ENCODE measurements at places on chromosomes 3 and 15.

GRCh38 chr3:177460047-177460446, 262.8 kb upstream of the TBL1XR1 start:
- DNase-seq = no peak

DNA sequence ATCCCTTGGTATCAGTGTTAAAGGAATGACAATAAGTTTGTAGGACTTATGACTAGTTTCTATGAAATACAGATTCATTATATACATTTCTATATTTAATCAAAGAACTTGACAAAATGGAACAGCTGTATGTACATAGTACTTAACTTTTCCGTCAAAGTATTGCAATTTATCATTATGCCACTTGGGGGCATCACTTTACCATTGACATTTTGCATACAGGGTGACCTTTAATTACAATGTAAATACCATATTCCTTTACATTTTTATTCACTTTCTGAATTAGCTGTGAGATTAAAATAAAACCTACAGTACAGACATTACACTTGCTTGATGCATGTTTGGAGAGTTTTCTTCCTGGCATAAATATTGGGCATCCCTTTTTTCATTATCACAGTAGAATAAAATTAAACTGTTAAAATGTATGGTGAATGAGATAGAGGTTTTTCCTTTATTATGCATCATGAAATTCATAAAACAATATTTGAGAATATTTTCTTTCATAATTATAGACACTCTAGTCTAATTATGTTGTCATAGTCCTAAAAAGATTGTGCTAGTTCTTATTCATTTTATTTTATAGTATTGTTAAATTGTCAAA, 6.9 kb downstream of the NEK11 start:
- no peak for DNase-seq

DNA sequence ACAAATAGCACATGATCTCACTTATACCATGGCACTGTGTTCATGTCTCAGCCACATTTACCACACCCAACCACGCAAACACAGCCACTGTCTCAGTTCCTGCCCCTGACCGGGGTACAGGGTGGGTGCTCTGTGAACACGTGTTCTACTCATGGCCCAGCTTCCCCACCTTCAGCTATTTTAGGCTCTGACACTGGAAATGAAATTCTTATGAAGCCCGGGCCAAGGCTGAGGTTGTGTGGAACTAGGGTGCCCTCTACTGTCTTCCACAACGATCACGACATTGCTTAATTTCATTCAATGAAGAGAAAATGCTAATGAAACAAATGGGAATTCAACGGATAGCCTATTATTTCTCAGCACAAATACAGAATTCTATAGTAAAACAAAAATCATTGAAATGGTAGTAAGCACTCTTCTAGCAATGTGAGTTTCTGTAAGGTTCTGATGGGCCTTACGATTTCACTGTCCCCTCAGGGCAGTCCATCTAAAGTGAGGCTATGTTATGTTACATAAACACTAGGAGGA, 2.1 kb upstream of the GABRA5 start:
- no peak for DNase-seq

DNA sequence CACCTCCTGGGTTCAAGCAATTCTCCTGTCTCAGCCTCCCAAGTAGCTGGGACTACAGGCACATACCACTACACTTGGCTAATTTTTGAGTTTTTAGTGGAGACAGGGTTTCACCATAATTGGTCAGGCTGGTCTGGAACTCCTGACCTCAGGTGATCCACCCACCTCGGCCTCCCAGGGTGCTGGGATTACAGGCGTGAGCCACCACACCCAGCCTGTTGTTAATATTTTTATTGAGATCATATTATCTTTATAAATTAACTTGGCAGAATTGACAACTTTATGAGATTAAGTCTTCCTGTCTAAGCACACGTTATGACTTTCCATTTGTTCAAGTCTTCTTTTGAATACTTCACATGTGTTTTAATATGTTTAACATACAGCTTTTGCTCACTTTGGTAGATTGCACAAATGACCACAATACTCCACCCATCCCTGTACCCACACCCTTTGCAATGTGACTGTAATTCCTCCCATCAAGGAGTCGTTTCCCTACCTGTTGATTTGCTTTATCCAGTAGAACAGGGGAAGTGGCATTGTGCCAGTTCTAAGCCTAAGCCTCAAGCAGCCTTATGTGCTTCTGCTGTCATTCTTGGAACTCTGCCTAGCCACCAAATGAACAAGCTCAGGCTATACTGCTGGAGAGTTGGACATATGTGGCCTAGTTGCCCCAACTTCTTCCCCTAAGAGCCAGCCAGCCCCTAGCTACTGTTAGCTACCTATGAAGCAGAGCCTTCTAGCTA, 8.2 kb downstream of the XYLB start:
- no peak for DNase-seq

GRCh38 chr3:184460276-184460675, 80.4 kb downstream of the CHRD start:
- DNase-seq = no peak

GRCh38 chr3:98406034-98406433, 15.6 kb downstream of the OR5K3 start:
- no peak for DNase-seq

- DNase-seq = no peak
These were observed 22.1 kb upstream of the CDIN1 start for GRCh38 chr15:36557364-36557763.

DNA sequence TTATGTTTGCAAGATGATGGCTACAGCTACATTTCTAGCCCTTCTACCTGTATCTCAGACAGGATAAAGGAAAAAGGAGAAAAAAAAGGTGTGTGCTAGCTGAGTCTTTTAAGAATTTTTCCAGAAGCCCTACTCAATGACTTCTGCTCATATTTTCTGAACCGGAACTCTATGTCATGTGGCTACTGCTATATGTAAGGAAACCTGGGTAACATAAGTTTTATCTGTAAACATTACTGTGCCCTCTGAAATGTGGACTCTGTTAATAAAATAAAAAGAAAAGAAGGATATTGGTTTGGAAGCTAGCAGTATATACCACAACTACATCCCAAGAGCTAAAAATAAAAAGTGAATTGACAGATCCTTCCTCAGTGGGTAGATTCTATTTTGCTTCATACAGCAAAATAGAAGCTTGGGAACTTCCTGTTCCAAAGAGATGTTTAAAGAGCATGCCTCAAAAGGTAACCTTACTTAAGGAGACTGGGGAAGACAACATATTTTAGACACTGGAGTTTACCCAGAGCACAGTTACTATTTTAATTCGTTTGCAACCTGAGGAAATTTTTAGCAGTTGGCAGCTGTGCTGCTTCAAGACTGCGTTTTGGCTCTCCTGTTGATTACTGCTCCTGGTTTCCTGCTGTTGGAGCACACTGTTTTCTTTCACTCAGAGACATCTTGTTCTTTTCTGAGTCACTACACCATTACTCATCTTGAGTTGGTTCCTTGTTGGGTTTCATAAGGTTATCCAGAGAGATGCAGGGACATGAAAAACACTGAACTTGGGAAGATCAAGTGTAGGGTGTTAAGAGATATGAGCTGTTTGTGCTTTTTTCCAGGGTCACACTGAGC, 280.7 kb downstream of the NFKBIZ start:
- no peak for DNase-seq

DNA sequence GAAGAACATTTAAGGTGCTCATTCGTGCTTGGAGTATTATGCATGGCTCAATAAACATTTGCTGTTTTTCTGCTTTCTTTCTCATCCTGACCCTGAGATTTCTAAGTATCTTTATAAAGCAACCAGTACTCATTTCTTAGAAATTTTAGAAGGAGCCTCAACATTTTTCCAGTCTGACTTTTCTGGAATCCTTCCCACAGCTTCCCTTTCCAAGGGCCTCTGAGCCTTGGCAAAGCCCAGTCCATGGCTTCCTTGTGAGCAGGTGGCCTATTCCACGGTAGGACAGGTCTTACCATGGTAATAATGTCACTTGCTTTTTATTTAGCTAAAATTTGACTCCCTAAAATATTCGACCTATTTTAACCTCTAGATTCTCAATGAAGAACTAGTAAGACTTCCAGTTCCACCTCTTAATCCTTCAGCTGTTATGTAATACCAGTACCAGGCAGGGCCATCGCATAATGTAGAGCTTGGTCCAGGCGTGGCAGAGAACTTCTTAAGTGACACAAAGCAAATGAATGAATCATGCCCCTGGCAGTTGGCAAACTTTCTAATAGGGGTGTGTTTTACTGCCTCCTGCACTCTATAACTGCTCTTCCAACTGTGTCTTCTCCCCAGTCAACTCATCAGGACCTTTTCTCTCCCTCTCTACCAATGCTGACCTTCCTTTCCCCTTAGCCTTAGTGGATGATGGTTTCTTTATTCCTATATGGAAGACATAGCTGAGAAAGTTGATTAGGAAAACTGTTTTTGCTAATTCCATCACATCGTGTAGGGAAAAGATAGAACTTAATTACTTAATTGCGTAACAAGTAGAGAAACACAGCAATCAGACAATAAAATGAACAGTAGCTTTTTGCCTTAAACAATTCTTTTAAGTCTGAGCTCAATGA, 894 bp upstream of the TM4SF4 start:
- DNase-seq = no peak

- no peak for DNase-seq
These were observed 188.4 kb downstream of the ADAMTSL3 start for GRCh38 chr15:83842281-83842680.
